ENCODE measurements at places on chromosomes 7 and 10.
A peak's percentile ranks its signal among the peaks of the same experiment; 100 is the strongest.

GRCh38 chr7:30270921-30271320 is 13.5 kb upstream of the ZNRF2 start:
- no peak for DNase-seq

DNA sequence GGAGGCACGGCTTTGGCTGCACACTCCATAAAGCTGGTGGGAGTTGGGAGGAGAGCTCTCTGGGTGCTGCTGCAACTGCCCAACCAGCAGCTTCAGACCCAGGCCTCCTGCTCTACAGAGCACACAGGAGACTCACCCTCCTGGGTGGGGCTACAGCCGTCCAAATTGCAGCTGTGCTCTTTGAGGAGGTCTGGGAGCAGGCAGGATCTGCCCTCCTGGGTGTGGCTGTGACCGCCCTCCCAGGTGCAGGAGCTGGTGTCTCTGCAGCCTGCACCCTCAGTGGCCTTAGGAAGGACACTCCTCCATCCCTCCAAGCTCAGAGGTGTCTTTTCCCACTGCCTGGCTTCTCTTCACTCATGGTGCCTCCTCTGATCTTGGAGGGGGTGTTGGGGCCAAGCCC is 20.0 kb upstream of the PRF1 start:
- no peak for DNase-seq

DNA sequence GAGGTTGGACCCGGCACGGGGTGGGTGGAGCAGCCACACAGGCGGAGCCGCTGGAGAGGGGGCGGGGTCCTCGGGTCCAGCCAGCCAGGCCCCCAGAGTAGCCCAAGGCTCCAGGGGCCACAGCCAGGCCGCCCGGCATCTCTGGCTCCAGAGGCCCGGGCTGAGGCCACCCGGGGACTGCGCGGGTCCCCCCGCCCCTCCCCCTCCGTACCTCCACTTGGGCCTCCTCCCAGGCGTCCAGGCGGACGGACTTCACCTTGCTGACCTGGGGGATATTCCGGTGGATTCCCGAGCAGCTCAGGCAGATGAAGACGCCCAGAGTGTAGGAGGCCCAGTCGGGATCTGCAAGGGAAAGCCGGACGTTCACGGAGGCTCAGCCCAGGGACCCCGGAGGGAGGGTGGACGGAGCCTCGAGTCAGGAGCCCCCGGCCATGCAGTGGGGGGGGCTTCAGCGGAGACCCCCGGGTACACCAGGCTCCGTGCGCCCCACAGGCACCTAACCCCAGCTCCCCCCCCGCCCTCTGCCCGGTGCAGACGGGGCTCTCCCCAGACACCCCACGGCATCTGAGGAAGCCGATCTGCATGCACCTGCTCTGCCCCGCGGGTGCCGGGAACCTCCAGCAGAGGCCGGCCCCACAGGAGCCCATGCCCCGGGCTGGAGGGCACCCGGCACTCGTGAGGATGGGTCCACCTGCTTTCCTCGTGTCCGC is 19.2 kb downstream of the ADAP1 start:
- DNase-seq: no peak

- no peak for DNase-seq
These were observed 86.2 kb upstream of the CACUL1 start for GRCh38 chr10:118840776-118841468.

- no peak for DNase-seq
These were observed 33.1 kb upstream of the MBL2 start for GRCh38 chr10:52805414-52806285.

DNA sequence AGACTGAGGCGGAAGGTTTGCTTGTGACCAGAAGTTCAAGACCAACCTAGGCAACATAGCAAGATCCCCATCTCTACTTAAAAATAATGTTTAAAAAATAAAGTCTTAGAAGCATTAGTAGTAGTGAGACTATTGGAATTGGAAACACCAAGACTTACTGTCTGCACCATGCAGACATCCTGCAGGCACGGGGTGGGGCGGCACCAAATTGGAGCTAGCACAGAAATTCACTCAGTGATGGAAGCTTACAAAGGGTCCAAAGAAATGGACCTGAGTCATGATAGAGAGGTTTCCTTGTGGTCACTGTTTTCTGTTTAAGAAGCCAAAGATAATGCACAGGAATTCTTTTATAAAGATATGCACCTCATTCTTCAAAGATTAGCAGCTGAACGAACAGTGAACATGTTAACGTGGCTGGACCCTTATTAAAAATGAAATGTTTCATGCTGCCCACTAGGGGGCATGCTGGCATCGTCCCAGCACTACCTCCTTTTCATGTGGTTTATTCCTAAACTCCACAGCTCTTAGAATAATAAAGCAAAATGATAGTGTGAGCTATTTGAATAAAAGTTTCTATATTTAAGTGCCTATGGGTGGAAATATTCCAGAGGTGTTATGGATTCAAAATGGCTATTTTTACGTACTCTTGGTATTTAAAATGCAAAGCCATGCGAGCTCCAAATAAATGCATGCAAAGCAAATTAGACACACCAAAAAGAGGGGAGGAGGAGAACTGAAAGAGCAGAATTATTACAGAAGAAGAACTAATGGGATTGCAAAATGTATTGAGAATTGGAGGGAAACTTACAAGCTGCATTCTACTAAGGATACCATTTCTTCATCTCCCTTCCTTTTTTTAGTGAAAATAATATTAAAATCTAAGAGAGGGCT is 28.6 kb downstream of the PDSS1 start:
- peak; percentile 22 for DNase-seq

GRCh38 chr7:120941856-120942255 is 8.7 kb upstream of the ING3 start:
- no peak for DNase-seq

DNA sequence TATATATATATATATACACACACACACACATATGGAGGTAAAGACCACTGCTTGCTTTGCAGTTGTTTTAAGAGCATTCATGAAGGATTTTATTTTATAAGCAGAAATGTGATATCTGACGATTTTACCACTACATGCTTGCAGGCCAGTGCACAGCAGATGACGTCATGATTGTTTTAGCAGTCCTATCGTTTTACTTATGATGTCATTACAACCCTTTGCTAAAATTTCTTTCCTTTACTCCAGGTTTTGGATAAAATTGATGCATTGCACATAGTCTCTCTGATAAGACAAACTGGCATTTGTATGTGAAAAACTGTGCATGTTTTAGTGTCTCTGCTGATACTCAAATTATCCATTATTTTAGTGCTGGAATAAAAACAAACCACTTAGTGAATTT is 9.2 kb downstream of the EGFR start:
- no peak for DNase-seq

GRCh38 chr10:118522791-118523498 is 72.5 kb downstream of the PRLHR start:
- DNase-seq: peak; percentile 2

DNA sequence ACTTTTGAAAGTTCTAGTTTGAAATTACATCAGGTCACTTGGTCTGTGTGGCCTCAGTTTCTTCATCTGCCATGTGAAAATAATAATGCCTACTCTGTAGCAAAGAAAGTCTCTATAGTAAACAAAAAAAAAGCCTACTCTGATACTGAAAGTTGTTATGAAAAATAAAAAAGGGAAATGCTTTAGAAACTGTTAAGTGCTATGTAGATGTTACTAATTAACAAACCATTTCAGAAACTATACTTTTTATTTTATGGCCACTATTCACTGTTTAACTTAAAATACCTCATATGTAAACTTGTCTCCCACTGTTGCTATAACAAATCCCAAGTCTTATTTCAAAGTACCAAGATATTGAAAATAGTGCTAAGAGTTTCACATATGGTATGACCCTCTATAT is 50.6 kb downstream of the CFTR start:
- DNase-seq: no peak

GRCh38 chr7:127154958-127155357 is 97.8 kb downstream of the GRM8 start:
- DNase-seq: no peak

GRCh38 chr7:137978464-137979237 is 23.2 kb downstream of the CREB3L2 start:
- DNase-seq: peak; percentile 75

GRCh38 chr7:133284092-133284491 is 31.2 kb downstream of the EXOC4 start:
- DNase-seq: no peak

- DNase-seq: no peak
These were observed 290.1 kb downstream of the TCERG1L start for GRCh38 chr10:131021246-131021895.

GRCh38 chr7:96174812-96175211 is 147.1 kb downstream of the SLC25A13 start:
- no peak for DNase-seq

- DNase-seq: no peak
These were observed 339.9 kb downstream of the CCSER2 start for GRCh38 chr10:84668186-84668763.

- DNase-seq: peak; percentile 47
These were observed 11.0 kb downstream of the STMP1 start for GRCh38 chr7:135673360-135673706.

- DNase-seq: no peak
These were observed 79.9 kb downstream of the ANKRD61 start for GRCh38 chr7:6111041-6111440.

GRCh38 chr7:4052130-4052529 is 630.0 kb upstream of the FOXK1 start:
- DNase-seq: no peak

GRCh38 chr7:55192723-55193122 is 172.4 kb upstream of the LANCL2 start:
- no peak for DNase-seq

DNA sequence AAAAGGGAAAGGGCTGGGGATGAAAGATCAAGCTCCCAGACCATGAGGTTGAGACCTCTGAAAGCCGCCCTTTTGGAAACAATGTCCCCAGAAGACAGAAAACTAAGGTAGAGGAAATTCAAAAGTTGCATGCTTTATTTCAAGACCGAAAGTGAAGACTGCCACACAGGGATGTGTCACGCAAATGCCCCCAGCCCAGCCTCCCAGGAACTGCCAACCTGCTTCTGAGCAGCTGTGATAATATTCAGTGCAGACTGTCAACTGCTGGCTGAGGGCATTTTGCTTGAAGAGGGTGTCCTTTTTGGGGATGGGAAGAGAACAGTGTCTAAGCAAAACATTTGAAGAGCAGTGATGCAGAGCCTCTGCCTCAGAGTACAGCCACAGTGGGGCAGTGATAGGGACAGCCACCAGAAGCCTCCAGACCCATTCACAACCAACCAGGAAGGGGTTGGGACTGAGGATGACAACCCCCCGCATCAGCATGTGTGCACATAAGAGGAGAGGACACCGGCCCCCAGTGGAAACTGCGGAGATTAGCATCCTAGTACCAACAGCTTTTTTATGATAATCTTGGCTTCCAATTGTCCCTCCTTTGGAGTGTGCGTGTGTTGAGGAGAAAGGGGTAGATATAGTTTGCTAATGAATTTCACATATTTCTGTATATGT is 34.7 kb upstream of the NFE2L3 start:
- no peak for DNase-seq

DNA sequence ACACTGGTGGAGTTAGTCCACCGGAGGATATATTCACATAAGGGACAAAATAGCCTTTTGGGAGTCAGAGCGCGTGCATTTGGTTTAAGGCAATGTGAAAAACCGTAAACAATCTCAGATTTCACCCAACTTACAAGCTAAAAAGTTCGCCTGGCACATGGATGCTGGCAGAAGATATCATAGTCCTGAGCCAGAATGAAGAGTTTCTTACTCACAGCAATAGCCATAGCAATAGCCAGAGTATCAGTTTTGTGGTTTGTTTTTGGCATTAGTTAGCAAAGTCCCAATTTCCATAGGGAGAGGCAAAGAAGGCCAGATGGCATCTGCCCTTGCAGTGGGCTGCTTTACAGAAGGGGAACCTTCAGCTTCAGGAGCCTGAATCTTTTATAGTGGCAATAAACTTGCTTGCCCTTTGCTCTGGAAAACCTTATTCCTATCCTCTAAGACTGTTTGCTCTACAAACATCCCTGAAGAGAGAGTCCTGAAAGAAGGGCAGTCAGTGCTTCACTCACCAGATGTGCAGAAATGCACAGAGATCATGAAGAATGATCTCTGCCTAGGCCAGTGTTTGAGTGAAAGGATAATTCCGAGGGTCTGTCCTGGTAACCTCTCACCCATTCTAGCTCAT is 28.7 kb upstream of the RSBN1L start:
- no peak for DNase-seq

DNA sequence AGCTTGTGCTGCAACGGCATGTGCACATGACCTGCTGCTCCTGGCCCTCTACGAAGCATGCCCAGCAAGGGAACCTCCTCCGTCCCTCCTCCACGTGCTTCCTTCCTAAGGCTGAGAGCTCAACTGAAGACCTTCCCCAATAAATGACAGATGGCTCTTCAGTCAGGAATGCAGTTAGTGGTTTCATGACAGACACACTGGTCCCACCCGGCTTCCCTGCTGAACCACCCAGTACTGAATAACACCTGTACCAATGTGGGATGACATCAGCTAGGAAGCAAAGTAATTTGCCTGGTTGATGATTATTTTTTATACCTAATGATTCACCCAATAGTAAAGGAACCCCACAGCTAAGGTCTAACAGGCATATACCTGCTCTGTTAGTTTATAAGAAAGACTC is 69.1 kb downstream of the SCRN1 start:
- DNase-seq: peak; percentile 76

GRCh38 chr10:15236340-15236739 is 67.8 kb upstream of the NMT2 start:
- no peak for DNase-seq

DNA sequence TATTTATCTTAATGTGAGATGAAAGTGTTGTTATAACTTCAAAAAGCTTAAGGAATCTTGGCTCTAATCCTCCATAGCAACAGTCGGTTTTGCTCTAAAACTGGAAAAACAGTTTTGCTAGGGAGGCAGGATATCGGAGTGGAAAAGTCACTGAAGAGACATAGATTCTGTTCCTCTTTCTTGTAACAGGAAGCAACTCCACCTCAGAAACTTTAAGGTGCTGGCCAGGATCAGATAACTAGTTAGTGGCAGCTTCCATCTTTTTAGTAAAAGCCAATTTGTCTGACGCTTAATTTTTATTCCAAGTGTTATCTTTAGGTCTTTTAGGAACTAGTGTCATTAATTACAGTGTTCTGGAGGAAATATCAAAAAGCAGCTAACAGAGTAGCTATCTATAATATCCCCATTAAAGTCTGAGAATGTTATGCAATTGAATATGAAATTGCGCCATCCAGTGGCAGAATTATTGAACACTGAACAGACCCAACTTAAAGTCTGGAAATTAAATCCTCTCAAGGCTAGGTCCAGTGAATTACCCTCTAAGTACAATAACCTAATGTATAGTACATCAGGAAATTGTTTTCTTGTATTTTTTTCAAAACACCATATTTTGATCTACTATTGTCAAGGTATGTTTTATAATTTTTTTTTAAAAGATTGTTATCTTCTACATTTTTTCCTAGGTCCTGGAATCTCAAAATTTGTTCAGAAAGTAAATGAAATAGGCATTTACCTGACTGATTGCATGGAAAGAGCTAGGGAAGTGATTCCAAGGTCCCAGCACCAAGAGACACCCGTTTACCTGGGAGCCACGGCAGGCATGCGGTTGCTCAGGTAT is 65.9 kb upstream of the CC2D2B start:
- DNase-seq: peak; percentile 49

DNA sequence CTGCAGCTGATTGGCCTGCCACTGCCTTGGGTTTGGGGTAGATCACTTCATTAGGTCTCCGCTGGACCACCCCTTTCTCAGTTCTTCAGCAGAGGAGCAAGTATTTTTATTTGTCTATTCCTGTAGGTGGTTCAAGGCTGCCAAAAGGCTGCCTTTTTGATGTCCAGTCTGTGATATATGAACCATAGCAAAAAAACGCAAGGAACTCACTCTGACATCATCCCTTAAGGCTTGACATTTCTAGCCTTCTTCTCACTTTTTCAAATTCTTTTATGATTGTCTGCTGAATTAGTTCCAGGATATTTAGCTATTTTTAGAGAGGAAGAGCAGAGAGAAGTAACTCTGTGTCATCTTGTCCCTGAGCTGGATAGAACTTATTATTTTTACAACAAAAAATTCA is 269.2 kb downstream of the BAMBI start:
- no peak for DNase-seq

All from kidney glomerular epithelial cell (primary cell).